HS-27A (cell line): ENCODE measurements at places on chromosomes 2 and 18.

DNA sequence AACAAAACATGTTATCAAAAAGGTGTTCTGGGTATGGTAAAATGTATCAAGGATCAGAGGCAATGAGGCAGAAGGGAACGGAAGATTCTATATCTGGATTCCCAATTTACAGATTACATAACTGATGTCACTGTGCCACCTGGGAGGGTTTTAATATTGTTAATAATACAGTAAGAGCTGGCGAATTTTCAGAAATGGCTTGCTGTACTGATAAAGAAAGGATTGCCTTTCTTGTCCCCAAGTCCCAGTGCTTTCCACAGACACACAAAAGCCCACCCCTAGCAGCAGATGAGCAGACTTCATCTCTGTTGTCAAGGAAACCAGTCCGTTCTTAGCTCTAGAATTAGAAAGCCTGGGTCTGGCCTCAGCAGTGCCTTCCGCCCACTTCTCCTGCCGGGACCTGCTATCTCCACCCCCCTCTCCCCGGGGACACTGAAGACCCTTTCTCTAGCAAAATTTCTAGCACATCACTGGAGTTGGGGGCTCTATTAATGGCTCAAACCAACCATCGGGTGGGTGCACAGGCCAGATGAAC is 34.3 kb downstream of the ADD2 start:
- DNase-seq = no peak

DNA sequence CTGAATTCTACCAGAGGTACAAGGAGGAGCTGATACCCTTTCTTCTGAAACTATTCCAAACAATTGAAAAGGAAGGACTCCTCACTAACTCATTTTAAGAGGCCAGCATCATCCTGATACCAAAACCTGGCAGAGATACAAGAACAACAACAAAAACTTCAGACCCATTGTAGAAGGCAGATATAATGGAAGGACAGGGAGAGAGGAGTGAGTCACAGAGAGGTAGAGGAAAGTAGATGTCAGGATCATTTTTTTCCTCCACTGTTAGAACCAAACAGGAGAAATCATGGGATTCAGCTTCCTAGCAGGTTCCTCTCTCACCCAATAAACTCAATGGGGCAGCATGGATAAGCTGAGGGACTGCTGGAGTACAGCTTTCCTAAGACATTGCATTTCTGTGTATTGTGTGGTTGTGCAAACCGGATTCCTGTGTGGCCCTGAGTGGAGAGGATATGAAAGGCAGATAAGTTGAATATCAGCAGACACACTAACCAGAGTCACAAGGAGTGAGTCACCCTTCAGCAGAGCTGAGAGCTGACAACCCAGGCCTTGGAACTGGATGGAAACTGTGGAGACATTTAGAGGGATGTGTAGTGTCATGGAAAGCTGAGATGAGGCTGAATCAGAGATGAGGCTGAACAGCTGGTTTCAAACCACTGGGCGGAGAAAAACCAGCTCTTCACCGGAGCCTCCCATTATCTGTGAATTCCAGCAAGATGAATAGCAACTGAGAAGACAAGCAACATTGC is 60.9 kb upstream of the MMADHC start:
- peak; percentile 89 for DNase-seq

DNA sequence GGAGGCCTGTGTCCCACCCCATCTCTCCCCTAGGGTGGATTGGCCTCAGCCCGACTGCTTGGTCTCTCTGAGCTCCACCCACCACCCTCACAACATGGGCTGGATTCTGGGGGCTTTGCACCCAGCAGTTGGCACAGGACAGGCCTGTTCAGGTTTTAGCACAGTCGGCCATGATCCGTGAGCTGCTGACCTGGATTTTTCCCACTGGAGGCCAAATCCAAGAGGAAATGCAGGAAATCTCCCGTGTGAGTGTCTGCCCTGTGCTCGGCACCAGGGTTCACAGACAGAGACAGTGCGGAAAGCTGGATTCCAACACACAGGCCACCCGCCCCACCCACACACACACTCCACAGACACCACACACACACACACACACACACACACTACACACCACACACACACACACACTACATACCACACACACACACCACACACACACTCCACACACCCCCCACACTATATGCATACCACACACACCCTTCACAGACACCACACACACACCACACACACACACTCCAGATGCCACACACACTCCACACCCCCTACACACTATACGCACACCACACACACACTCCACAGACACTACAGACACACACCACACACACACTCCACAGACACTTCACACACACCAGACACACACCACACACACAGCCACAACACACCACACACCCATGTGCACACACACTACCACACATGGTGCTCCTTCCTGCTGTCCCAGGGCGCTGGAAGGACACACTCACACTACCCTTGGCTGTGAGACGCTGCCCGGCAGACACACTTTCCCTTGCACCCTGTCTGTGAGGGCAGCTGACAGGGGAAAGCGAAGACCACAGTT is 14.1 kb downstream of the MBP start:
- DNase-seq = no peak

DNA sequence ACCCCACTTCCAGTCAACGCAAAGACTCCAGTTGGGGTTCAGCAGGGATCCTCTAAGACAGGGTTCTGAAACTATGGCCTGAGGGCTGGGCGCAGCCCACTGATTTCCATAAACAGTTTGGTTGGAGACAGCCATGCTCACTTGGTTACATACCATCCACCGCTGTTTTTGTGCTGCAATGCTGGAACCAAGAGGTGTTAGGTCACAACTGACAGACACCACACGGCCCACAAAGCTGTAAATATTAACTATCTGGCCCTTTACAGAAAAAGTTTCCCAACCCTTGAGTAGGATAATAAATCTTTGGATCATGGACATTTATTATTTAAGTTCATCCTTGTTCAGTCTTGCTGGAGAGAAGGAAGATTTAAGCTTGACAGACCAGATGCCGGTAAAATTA is 8.4 kb upstream of the CD226 start:
- DNase-seq = no peak

DNA sequence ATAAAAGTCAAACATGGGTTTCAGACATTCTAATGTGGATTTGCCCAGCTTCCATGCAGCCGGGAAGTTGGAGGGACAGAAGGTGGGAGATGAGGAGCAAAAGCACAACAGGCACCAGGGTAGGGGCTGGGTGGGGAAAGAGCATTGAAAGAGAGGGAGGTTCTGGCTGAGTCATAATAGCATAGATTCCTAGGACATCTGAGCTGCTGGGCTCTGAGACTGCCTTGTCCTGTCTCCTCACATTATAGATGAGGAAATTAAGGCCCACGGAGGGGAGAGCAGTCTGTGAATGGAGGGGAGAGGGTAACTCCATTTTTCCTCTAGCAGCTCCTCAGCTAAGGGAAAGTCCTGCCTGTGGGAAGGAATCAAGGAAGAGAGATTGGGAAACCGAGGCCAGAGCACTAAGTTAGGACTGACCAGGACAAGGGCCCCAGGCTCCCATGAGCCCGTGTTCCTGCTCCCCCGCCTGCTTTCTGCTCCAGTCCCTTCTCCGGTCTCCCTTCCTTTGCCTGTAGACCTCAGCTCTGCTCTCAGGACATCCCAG is 26.2 kb downstream of the SH2D6 start:
- no peak for DNase-seq

DNA sequence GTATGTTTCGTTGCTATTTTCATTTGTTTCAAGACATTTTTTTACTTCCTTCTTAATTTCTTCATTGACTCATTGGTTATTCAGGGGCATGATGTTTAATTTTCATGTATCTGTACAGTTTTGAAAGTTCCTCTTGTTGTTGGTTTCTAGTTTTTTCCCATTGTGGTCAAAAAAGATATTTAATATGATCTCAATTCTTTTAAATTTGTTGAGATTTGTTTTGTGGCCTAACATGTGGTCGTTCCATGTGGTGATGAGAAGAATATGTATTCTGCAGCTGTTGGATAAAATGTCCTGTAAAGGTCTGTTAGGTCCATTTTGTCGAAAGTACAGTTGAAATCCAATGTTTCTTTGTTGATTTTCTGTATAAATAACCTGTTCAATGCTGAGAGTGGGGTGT is 110.3 kb upstream of the MAP4K4 start:
- DNase-seq = no peak

- no peak for DNase-seq
These were observed 11.3 kb downstream of the HYCC2 start for GRCh38 chr2:201059961-201060755.

GRCh38 chr2:96869822-96870625 is at the start of gene SEMA4C:
Gene SEMA4C, minus strand, starts transcription at chr2:96870080. Its CDS starts 2,194 bp downstream, at chr2:96867886.
- DNase-seq = no peak
